Activated CD8-positive, alpha-beta memory T cell treated with anti-CD3 and anti-CD28 coated beads for 1 hour (primary cell): ENCODE measurements at places on chromosomes 3 and 15.

- no peak for DNase-seq
These were observed 172.7 kb upstream of the TP63 start for GRCh38 chr3:189458528-189458927.

GRCh38 chr3:169179321-169179720 lies 484.2 kb downstream of the MECOM start:
- DNase-seq, result no peak

GRCh38 chr3:168156479-168156878 lies 60.8 kb upstream of the GOLIM4 start:
- DNase-seq, result no peak

DNA sequence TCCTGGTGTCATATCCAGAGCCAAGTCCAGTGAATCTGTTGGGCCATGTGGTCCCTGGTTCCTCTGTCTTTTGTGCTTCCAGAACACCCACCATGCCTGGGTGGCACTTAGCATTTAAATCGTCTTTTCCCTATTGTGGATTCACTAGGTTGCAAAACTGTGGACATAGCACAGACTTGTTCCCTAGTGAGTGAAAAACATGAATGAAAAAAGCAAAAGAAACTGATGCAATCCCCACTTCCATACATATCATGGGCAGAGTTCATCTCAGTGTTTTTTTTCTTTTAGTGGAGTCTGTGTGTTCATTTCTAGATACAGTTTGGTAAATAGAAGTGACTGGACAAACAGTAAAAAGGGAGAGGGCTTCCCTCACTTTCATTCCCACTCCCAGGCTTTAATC lies 170.5 kb downstream of the SLCO3A1 start:
- DNase-seq, result no peak

DNA sequence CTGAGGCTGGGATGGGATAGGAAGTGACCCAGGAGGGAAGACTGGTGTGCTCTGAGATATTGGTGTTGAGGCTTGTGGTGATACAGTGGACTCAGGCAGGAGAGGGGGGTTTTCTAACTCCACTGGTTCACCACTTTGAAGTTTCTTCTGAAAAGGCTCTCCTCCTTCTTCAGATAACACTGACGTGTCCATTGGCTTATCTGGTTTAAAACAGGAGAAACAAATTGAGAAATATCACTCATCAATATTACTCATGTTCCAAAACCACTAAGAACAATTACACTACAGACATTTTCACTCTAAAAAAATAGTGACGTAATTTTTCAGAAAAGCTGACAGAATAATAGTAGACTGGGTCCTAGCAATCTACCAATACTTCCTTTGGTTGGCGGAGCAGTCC lies 23.1 kb downstream of the TP53BP1 start:
- no peak for DNase-seq

DNA sequence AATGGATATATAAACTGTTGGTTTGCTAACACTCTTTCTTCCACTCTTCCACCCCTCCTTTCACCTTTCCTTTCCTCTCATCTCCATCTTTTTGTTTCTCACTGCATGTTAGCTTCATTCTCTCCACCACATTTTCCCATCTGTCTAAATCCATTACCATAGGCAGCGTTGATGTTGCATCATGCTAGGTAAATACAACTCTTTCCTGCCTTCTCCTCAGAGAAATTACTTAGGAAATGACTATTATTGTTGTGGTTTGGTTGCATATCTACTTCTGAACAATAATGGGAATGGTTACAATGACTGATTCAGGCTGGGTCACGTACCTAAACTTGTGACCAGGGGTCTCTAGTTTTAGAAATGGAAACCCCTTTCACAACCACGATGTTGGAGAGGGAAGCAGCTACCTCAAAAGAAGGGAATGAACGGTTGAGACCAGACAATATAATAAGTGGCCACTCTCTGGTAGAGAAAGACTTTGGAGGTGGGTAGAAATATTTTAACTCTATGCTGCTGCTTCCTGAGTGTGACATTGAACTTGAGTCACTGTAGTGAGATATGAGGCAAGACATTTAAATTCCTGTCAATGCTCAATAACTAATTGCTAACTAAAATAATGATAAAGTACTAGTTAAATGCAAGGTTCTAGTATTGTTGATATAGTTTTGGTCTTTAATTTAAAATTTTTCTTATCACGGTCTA lies 314.1 kb upstream of the TGFBR2 start:
- no peak for DNase-seq
